ENCODE measurements at places on chromosomes 3 and 15.
A peak's percentile ranks its signal among the peaks of the same experiment; 100 is the strongest.

- DNase-seq, result peak; percentile 15
Measured at GRCh38 chr15:99343881-99344551, 92.7 kb downstream of the LRRC28 start.

- DNase-seq, result no peak
Measured at GRCh38 chr15:63835211-63835568, 1.4 kb upstream of the HERC1 start.

DNA sequence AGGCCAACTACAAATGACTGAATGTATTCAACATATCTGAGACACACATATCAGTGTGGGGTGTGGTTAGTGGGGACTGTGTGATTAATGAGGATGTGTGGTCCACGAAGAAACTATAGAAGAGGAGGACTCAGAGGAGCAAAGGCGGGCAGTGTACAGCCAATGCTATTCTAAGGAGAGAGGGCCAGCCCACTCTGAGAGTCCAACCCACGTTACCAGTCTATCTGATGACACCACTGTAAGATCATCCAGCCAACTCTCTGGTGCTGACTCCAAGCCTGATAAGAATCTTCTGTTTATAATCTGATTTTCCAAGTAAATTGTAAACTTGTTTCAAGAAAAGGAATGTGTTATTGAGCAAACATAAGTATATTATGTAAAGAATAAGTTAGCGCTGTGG lies 47.2 kb downstream of the MCF2L2 start:
- no peak for DNase-seq

DNA sequence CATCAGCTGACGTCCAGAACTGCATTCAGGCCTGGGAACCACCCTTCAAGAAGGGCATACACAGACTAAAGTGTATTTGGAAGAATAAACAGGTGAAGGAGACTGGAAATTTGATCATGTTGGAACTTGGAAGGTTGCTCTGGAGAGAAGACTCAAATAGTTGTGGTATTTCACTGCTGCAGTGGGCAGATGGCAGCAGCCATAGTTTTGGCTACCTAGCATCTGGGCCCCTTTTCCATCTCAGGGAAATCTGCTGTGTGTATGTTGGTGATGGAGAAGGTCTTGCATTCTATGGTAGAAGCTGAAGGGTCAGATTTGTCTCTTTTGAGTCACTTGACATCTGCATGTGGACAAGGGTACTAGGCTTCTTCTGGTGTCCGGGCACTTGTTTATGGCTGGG lies 114.4 kb upstream of the FGF7 start:
- no peak for DNase-seq

Data from left colon (tissue), 2 donors.